Hippocampal formation (tissue), 2 donors: ENCODE measurements at places on chromosomes 2 and 18.

GRCh38 chr2:19895535-19895934, 6.2 kb downstream of the TTC32 start:
- DNase-seq, result no peak

GRCh38 chr18:40911582-40912254, 1043.3 kb upstream of the PIK3C3 start:
- DNase-seq, result no peak

- no peak for DNase-seq
These were observed 98.6 kb upstream of the NFU1 start for GRCh38 chr2:69535817-69536241.

DNA sequence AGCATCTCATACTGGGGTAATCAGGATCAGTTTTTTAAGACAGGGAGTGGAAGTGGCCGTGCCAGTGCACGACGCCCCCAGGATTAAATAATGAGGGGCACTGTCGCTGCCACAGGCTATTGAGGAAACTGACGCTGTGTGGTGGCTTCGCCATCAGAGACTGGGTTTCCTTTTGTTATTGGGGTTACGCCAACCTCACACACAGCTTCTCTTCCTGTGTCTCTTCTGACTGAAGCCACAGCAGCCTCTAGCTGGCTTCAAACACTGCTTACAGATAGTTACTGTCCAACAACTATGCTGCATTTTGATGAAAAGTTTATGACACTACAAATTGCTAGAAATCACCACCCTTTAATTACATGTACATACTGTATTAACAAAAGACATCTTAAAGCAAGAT, 521.9 kb upstream of the SALL3 start:
- no peak for DNase-seq

DNA sequence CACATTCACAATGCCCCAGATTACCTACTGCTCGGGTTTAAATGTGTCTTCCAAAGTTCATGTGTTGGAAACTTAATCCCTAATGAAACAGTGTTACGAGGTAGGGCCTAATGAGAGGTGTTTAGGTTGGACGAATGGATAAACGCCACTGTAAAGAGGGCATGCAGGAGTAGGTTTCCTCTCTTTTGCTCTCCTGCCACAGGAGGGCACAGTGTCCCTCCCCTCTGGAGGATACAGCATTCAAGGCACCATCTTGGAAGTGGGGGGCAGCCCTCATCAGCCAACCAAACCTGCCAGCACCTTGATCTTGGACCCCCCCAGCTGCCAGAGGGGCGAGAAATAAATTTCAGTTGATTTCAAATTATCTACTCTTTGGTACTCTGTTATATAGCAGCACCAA, 103.5 kb downstream of the TSHZ1 start:
- DNase-seq, result no peak

GRCh38 chr18:44552706-44553105, 128.0 kb upstream of the SETBP1 start:
- DNase-seq, result no peak

DNA sequence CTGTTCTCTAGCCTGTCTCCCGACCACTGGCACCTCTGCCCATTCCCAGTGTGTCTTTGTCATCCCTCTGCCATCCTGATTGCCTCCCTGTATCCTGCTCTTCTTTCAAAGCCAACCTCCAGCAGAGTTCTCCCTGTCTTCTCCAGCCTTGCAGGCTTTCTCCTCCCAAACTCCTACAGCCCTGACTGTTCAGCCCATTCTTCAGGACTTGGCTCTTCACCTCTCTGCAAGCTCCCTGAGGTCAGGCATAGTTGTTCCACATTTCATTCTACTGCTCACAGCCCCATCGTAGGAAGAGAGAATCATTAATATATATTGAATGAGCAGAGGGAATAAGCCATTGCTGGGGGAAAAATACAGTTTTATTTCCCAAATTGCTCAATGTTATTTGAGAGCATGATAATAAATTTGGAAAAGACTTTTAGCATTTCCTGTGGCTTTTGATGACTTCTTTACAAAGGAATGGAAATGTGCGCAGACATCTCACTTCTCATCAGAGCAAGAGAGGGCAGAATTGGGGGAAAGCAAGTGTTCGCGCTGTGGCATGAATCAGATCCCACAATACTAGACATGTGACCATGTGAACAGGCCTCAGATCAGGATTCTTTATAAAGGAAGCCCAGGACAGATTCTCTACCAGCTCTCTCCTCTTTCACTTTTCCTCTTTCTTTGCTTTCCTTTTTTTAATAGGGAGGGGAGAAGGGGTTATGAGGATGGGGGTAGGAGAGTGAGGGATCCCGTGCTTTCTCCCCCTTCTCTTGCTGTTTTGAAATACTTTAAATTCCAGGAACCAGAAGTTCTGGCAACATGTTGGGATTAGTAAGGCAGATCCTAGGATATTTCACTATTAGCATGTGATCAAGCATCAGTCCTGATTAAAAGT, 37.4 kb downstream of the EPAS1 start:
- no peak for DNase-seq

- DNase-seq, result no peak
These were observed 8.5 kb downstream of the EVA1A start for GRCh38 chr2:75552222-75552621.

DNA sequence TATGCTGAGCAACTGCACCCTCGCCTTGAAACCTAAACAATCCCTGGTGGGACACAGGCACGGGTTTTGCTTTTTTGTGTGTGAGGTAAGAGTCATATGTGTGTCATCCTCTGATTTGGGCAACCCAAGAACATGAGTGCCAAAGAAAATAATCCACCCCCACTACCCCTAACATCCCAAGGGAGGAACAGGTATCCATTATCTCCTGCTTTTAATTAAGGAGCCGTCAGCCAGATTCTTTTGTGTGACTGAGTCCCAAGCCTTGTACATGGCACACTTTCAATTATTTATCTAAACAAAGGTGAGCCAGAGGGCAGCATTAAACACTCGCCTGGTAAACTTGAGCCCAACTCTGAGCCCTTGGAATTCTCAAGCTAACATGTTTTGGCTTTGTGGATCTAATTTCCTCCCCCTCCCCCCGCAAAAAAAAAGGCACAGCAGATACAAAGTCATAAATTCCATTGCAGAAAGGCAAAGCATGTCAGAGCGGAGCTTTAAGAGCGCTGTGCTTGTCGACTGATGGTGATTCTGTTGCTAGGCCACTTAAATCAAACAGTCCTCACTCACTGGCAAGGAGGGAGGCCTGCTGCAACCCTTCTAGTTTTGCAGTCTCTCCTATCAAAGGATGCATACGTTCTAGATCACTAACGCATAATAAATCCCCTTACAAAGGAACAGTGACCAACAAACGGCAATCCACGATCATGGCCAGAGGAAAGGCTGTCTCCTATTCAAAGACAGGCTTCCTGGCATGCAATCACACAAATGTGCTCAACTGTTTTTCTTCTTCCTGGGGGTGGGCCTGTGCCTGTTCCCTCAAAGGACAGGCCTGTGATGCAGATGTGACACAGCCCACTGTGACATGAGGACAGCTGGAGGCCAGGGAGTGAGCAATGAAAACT, 143.5 kb upstream of the LMAN1 start:
- DNase-seq, result no peak

GRCh38 chr2:121505005-121505404, 25.7 kb upstream of the RNU4ATAC start:
- no peak for DNase-seq
